ENCODE measurements at places on chromosomes 7 and 10.
A peak's percentile ranks its signal among the peaks of the same experiment; 100 is the strongest.

DNA sequence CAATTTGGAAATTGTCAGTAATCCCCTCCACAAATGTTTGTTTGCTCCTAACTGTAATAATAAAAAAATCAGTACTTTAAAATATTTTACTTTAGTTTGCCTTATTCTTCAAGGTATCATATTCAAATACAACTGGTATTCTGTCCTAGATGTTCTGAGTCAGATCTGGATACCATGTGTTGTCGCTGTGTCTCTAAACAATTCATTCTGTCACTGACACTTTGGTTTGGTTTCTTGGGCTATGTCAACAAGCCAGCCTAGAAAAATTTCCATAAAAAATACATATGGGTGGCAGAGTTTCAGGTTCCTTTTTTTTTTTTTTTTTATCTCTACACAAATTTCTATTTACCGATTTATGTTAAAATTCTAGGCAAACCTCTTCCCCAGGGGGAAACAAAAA, 33.2 kb upstream of the SEMA3D start:
- no peak for DNase-seq

DNA sequence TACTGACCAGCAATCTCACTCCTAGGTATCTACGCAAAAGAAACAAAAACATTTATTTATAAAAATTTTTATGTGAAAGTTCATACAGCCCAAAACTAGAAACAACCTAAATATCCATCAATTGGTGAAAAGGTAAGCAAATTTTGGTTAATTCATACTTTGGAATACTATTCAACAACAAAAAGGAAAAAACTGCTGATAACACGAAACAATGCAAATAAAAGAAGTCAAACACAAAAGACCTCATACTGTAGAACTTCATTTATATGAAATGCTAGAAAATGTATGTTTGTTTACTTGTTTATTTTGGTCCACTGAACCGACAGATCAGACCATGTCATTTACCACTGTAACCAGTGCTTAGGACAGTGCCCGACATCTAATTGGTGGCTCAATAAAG, 60.3 kb downstream of the USP6NL start:
- DNase-seq, result no peak

- DNase-seq, result no peak
Measured at GRCh38 chr7:52615021-52615695, 420.3 kb upstream of the POM121L12 start.

- DNase-seq, result no peak
Measured at GRCh38 chr10:86261941-86262687, 104.5 kb downstream of the GRID1 start.

GRCh38 chr7:14717816-14718215, 184.7 kb downstream of the DGKB start:
- peak; percentile 42 for DNase-seq

Measured in NCI-H1694 (cell line).